ENCODE measurements at places on chromosomes 7 and 10.

DNA sequence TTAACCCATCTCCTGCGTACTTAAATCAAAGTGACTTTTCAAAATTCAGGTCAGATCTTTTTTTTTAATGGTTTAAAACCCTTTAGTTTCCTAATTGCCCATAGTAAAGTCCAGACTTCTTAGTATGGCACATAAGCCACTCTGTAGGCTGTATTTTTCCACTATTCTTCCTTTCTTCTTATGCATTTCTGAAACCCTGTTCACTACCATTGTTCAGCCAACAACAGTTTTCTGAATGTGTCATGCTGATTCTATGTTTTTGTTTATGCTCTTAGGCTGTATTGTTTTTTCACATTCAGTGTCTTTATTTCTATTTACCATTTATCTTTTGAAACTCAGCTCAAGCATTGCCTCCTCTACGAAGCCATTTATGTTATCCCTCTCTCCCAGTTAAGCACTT lies 26.7 kb downstream of the CCSER2 start:
- DNase-seq, result no peak

GRCh38 chr7:24911213-24911603 lies 68.8 kb downstream of the OSBPL3 start:
- DNase-seq, result no peak

DNA sequence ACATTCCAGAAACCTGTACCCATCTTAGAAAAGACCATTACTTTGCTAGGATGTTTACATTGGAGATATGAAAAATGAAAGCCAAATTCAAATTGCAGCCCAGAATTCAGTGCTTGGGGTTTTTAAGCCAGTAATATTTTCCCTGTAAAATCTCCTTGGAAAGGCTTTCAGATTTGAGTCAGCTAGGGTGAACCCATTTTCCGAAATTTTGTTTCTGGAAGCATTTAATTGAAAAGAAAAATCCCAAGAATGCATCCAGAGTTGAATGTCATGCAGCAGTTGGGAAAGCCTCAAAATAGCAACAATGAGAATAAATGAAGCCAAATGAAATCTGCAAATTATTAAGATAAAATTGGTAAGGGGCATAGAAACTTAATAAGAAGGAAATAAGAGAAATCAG lies 106.4 kb downstream of the BMPER start:
- no peak for DNase-seq

- DNase-seq, result no peak
Measured at GRCh38 chr7:97024209-97025129, at the start of gene DLX5. Gene DLX5 (minus strand): TSS chr7:97024831. CDS start chr7:97024623, 208 bp downstream.

GRCh38 chr10:13351340-13351915 lies 3.3 kb upstream of the SEPHS1 start:
- DNase-seq, result no peak

Data from activated T-cell treated with anti-CD3 and anti-CD28 coated beads for 48 hours (primary cell).